ENCODE measurements at places on chromosomes 6 and 20.

GRCh38 chr6:33050014-33050810 is 23.2 kb downstream of the HLA-DPA1 start:
- no peak for DNase-seq

GRCh38 chr6:109321752-109322151 is 60.5 kb downstream of the CD164 start:
- no peak for DNase-seq

DNA sequence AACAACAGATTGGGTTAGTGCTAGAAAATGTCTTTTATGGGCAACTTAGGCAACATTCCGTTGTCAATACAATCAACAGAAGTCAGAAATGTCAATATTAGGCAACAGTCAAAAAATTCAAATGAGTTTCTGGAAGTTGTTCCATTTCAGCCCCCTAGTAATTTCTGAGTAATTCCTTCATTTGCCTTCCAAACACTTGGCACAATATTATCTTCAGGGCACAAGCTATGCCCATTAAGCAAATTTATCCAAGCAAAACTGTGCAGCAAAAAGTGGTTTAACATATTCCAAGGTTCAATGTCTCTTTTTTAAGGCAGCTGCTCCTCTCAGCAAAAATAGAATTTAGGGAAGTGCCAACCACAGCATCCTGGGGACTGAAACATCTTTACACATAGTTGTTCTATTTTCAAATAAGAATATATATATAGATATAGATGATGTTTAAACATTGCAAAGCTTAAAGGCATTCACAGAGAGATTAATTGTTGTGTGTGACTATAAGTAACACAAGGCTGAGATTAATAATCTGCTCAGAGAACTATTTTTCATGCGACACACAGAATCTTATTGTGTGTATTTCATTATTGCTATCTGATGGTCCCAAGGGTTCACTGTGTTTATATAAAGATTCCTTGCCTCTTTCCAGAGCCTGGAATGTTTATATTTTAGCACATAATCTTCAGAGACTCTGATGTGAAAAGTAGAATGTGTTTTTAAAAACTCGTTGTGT is 75.2 kb upstream of the ADTRP start:
- no peak for DNase-seq

DNA sequence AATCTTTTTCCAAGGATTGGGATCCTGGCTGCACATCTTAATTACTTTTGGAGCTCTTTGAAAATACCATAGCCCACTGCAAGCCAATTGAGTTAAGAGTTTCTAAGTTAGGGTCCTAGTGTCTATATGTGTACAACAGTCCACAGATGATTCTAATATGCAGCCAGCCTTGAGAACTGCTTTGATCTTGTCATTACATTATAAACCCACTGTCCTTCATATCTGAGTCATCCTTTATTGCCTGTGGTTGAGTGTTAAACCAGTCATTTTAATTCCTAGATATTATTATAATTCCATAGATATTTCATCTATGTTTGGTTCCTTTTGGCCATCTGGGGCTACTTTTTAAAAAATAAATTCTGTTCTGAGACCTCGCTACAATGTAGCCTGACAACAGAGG is 24.1 kb downstream of the MCM8 start:
- no peak for DNase-seq

DNA sequence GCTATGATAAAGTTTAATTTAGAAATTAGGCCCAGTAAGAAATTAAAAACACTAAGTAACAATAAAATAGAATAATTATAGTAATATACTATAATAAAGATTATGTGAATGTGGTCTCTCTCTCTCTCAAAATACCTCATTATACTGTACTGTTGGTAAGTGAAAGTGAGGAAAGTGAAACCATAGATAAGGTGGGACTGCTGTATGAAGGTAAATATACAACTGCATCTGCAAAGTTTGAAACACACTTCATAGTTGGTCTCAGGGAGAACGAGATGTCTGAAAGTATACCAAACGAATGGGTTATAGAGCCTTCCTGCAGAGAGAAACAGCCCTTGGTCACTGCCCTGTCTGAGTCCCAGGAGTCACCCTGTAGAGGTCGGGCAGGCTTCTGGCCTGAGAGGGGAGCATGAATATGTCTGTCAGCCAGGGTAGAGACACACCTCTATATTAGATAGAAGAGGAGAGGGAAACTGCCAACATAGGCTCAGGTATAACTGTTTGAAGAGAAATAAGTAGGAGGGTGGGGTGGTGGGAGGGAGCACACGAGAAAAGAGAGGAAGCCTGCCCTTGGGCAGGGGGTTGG is 31.8 kb downstream of the SESN1 start:
- no peak for DNase-seq

DNA sequence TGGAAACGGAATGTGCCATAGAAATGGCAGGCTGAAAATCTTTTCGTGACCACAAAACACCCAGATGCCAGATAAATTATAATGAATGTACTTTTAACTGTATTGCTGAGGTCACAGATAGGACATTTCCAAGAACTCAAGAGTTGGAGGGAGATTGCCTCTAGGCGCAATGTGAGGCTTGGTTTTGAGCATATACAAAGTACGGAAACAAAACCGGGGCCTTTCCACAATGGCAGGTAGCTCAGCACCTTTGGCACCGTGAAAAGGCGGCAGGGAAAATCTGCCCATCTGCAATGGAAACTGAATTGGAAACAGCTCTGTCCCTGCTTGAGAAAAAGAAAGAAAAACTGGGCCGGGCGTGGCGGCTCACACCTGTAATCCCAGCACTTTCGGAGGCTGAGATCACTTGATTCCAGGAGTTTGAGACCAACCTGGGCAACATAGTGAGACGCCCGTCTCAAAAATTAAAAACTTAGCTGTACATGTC is 10.5 kb upstream of the C20orf144 start:
- no peak for DNase-seq

DNA sequence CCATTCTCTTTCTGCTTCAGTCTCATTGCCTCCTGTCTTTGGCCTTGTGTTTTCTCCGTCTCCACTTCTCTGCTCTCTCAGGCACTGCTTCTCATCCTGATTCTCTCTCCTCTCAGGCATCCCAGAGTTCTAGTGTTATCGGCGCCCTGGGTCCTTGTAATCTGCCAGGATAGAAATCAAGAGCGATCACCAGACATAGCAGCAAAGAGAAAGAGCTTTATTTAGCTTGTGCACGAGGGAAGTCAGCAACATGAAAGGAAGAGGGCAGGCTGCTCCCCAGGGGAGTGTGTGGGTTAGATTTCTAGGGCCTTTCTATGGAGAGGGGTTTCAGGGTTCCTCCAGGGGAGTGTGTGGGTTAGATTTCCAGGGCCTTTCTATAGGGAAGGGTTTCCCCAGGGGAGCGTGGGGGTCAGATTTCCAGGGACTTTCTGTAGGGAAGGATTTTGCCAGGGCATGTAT is 32.5 kb downstream of the SUN5 start:
- no peak for DNase-seq

GRCh38 chr6:137823826-137824555 is 43.1 kb upstream of the TNFAIP3 start:
- peak; percentile 50 for DNase-seq

DNA sequence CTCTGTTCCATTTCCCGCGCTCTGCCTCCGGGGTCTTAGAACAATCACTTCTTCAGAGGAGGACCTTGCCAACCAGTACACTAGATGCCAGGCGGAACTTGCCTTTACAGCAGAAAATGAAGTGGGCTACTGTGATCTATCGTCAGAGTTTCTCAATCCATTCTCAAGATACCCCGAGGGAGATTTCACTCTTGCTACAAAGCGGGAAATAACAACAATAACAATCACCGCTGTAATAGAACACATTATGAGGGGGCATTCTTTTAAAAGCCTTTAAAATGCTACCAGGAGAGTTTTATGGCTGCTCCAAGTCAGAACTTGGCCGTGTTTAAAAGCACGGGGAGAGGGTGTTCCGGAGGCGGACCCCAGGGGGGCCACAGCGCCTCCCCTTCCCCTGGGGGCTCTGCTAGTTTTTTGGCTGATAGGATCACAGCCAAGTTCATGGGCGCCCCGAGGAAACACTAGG is 617.0 kb upstream of the AGPAT4 start:
- DNase-seq: no peak

DNA sequence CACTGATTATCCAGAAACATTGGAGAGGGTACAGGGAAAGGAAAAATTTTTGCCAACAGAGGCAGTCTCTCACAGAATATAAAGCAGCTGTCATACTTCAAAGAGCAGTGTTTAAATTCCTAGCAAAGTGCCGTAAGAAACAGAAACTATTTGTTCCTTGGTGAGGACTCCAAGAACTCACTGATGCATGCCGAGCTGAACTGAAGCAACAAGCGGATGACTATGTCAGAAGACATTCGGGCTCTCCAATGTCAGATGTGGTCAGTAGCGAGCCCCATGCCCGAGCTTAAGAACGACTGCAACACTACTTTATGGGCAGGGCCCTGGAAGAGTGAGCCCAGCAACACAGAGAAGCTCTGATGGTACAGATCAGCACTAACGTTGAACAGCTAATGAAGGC is 54.7 kb downstream of the OR2B6 start:
- DNase-seq: no peak

DNA sequence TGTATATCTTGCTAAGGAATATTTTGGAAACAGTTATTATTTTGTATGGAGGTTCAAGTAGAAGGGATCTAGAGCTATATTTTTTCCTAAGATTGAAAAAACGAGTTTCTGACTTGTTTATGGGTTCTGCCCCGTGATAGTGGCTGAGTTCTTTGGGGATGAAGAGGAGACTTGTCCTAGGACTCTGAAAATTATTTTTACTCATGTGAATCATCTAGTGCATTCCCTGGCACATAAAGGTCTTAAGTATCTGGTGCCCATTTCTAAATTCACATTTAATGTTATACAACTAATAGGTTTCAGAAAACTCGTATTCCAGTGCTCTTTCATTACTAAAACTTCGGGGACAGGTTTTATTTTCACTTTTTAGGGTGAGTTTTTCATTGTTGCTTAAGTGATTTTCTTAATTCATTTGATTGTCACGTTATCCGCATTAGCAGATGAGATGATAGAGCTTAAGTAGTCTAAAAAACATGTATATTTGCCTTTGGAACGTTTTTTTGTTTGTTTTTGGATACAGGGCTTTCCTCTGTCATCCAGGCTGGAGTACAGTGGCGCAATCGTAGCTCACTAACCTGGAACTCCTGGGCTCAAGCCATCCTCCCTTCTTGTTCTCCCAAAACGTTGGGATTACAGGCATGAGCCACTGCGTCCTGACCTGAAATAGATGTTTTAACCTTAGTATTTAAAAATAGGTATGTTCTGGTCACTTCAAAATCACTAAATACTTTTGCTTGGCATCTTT is 2.1 kb downstream of the NFYA start:
- no peak for DNase-seq

DNA sequence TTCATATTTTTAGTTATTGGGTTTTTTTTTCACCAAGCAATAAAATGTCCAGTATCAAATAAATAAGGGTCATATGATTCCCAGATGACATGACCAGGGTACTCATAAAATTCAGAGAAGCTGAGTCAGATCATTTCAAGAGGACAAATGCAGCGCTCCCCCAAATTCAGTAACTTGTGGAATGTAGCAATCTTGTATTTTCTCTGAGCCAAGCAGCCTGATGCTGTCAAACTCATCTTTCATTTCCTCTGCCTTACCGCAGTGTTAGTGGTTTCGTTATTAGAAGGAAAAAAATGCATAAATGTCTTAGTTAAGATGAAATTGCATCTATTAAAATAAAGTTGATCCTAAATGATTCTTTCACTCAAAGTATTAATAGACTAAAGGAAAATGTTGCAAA is 57.8 kb upstream of the EDN1 start:
- no peak for DNase-seq

DNA sequence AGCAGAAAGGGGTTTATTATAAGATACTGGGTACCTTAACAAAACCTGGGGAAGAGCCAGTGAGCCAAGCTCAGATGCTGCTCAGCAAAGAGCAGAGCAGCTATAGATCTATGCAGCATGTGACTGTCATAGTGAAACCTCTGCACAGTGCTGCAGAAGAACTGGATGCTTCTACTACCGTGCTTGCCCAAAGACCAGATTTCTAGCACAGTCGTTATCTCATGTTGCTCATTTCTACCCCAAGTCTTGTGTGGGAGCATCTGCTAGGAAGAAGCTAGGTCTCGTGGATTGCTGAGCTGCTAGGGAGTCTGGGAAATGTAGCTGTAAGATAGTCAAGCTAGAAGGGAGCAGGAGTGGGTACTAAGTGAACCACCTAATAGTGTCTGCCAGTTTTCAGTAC is 31.7 kb upstream of the GNRH2 start:
- no peak for DNase-seq

DNA sequence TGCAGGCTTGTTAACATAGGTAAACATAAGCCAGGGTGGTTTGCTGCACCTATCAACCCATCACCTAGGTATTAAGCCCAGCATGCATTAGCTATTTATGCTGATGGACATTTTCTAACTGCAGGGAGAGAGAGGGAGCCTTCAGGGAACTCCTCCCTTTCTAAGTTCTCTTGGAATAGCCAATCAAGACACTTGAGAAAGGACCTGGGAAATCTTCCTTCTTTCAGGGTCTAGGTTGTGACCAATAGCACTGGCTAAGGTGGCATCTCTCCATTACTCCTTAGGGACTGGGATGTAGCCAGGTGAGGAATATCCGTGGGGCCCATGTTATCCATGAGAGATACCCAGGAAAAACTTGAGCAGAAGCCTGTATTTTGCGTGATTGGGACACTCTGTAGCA is 849.6 kb upstream of the MAP3K7 start:
- DNase-seq: no peak

DNA sequence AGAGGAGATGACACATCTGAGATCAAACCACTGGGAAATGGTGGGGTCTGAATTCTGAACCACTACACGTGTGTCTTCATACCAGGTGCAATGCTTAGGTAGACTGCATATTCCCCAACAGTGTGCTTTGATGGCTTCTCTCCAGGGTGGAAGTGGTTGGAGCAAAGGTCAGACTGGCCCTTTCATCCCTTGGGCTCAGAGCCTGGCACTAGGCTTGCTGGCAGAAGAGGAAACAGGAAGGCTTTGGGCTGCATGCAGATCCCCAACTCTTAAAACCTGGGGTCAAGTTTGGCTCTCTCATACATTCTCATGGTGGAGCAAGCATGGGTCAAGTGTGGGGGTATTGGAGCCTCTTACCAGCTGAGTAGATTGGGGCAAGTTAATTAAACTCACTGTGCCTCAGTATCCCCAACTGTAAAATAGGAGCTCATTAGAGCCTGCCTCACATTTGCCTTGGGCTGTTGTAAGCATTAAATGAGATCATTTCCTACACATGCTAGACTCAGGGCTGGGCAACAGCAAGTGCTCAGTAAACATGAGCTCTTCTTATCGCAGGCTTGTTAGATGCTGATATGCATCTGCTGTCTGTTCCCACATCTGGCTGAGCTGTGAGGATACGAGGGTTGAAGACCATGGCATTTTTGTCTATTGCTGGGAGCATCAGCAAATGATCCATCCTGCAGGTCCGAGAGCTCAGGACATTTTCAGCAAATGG is 51.6 kb upstream of the FAM83D start:
- no peak for DNase-seq

DNA sequence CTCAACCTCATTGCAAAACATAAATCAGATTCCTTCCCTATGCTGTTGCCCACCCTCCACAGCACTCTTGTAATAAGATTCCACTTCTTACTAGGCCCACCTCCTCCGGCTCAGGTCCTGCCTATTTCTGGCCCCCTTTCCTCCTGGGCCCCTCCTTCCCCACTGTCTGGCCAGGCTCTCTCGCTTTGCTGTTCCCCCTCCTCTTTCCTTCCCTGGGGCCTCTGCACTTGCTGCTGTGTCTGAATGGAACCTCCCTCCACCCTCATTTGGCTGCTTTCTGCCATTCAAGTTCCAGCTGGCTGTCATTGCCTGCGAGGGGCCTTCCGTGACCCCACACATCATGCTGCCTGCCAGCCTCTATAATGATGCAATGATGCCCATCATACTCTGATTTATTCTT is 38.9 kb downstream of the ARHGAP40 start:
- no peak for DNase-seq

- peak; percentile 58 for DNase-seq
These were observed 13.7 kb upstream of the ZNF831 start for GRCh38 chr20:59149678-59150504.

GRCh38 chr6:161198176-161198575 is 75.7 kb downstream of the AGPAT4 start:
- no peak for DNase-seq
